ENCODE measurements at places on chromosomes 3 and 15.

- DNase-seq: peak; percentile 73
Observed at GRCh38 chr3:149013726-149014125, 22.4 kb downstream of the GYG1 start.

- DNase-seq: no peak
Observed at GRCh38 chr3:192953926-192954325, 36.3 kb upstream of the MB21D2 start.

DNA sequence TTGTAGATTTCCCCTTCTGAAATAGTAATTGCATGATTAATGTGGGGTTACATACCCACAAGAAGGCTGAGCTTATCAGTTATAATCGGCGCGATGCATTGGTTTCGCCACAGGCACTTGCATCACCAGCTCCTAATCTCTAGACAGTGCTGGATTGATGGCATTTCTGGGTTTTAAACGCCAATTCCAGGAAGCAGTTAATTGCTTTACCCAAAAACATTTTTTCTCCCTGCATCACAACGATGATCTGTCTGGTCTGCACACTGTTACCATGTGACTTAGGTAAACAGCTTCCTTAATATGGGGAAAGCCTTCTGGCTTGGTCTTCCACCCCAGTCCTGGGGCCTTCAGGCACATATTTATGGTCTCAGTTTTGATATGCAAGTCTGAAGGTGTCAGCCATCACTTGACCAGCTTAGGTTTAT, 70.0 kb upstream of the HEG1 start:
- peak; percentile 100 for DNase-seq

DNA sequence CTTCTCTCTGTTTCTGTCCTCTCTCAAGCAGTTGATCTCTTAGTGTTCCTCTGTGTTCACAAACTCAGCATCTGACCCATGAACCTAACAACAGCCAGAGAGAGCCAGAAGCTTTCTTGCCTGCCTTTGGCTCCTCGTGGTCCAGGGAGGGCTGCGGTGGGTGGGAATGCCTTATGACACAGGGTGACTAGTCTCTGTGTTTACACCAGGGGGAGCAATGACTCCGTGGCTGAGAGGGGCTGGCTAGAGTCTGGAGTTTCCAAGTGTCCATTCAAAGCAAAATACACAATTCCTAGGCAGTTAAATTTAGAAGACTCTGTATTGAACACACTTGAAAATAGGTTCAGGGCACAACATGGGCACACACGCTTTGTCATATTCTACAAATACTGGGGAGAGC, 370.0 kb upstream of the FRG2C start:
- peak; percentile 8 for DNase-seq

GRCh38 chr3:136958939-136959338, 1.2 kb downstream of the IL20RB start:
- no peak for DNase-seq

DNA sequence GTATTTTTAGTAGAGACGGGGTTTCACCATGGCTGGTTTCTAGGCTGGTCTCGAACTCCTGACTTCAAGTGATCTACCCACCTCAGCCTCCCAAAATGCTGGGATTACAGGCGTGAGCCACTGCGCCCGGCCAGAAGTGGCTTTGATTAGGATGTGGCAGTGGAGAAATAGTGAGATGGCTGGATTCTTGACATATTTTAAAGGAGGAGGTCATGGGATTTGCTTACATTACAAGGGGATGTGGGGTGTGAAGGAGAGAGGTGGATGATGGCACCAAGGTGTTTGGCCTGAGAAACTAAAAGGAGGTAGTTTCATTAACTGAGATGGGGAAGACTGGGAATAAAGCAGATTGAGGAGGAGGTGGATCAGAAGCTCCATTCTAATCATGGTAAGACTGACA, 15.0 kb upstream of the LTF start:
- no peak for DNase-seq

GRCh38 chr3:32712506-32713055, 27.6 kb downstream of the CNOT10 start:
- DNase-seq: no peak

DNA sequence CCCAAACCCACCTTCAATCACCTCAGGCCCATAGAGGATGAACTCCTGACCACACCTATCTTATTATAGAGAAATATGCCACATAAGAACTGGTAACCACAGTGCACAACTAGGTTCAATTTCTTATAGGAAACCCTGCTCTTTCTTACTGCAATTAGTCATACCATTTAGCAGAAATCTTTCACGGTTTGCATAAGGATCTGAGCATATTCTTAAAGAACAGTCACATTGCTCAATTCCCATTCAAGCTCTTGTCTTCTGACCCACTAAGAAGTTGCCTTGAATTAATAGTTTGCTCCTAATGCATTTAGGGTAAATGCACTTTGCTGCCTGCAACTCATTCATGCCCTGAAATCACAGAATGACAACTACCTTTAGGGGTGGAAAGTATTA, 9.2 kb downstream of the ERC2 start:
- DNase-seq: no peak

GRCh38 chr3:16229681-16230080, 35.1 kb downstream of the DPH3 start:
- DNase-seq: no peak

- DNase-seq: peak; percentile 19
Observed at GRCh38 chr3:17431004-17431403, 311.4 kb downstream of the TBC1D5 start.

DNA sequence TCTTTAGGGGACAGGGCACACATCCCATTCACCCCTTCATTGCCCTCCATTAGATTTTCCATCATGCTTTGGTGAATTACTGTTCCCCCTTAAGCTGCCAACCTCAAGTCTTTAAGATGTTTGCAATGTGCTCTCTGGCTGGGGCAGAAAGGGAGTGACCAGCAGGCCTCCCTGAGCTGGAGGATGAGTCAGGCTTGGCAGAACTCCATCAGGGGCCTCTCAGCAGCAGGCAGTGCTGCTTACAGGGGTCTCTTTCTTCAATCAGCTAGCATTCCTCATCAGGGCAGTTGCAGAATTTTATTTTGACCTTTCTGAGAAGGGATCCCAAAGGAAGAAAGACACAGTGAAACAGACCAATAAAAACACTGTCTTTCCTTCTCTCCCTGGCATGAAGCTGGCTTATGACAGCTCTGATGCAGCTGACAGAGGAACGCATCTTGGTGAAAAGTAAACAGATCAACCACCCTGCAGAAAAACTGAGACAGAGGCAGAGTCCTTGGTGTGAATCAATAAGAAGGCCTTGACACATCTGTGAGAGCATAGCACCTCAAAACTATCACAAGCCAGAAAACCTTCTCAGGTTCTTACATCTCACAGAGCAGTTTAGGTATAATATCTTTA, 88.7 kb upstream of the MRPL3 start:
- DNase-seq: peak; percentile 50

DNA sequence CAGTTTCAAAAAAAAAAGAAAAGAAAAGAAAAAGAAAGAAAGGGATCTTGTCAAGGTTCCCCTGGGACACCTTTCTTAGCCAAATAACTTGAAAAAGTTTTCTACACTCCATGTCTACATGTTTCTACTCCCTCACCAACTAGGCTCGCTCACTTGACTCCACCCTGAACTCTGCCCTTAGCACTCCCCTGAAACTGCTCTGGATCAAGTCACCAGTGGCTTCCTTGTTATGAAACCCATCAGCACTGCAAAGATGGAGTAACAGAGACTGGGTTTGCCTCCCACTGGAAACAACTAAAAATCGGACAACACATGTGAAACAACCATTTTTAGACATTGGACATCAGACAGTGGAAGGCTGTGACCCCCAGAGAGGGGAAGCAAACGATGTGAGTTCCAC, 36.8 kb downstream of the TMEM40 start:
- DNase-seq: no peak

- no peak for DNase-seq
Observed at GRCh38 chr3:171454041-171454440, 6.2 kb downstream of the TNIK start.

DNA sequence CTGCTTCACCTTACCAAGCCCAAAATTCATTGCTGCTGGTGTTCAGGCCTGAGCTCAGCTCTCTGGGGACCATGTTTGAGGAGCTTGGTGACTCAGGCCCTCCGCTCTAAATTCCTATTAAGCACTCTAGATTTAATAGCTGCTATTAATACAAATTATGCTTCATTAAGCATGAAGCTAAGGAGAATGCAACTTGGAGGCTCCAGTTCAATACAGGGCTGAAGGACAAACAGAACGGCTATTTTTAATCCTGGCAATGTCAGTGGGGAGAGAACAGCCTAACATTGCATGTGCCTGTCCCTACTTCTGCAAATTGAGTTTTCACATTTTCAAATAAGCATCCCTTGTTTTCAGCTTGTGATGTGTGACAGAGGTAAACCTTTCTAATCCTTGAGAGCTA, 80.1 kb upstream of the TRIM42 start:
- DNase-seq: no peak

DNA sequence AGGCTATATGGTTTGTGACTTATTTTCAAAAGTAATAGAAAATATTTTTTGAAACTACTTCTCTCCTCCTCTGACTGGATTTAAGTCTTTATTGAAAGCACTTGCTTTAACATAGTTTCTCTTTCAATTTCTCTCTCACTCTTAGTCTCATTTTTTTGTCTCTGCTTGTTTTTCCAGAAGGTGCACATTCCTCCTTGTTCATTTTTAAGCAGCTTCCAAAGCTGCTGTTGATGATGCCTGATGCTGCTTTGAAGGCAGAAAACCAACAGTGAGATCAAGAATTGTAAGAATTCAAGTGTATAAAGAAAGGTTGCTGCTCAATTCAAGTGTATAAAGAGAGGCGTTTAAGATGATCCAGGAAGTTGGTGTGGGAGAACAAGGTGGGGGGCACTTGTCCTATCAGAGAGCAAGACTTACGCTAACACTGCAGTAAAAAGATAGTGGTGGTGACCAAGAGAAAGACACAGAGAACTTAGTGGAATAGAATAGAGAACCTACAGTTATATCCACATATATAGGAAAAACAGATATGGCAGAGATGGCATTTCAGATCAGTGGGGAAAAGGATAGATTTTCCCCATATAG, 12.1 kb downstream of the NR2C2 start:
- DNase-seq: no peak

DNA sequence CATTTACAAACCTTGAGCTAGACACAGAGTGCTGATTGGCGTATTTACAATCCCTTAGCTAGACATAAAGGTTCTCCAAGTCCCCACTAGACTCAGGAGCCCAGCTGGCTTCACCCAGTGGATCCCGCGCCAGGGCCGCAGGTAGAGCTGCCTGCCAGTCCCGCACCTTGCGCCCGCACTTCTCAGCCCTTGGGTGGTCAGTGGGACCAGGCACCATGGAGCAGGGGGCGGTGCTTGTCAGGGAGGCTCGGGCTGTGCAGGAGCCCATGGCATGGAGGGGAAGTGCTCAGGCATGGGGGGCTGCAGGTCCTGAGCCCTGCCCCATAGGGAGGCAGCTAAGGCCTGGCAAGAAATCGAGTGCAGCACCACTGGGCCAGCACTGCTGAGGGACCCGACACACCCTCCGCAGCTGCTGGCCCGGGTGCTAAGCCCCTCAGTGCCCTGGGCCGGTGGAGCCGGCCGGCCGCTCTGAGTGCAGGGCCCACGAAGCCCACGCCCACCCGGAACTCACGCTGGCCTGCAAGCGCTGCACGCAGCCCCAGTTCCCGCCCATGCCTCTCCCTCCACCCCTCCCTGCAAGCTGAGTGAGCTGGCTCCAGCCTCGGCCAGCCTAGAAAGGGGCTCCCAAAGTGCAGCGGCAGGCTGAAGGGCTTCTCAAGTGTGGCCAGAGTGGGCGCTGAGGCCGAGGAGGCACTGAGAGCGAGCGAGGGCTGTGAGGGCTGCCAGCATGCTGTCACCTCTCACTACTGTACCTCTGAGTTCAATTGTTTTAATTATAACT, 1213.9 kb downstream of the OTOL1 start:
- DNase-seq: no peak

- DNase-seq: no peak
Observed at GRCh38 chr3:16251316-16252085, 13.2 kb downstream of the DPH3 start.

- DNase-seq: no peak
Observed at GRCh38 chr3:26237036-26237682, 385.4 kb upstream of the LRRC3B start.

GRCh38 chr3:46990573-46991374, 11.3 kb downstream of the NBEAL2 start:
- no peak for DNase-seq

GRCh38 chr3:19264424-19264823, 116.1 kb downstream of the KCNH8 start:
- DNase-seq: no peak

DNA sequence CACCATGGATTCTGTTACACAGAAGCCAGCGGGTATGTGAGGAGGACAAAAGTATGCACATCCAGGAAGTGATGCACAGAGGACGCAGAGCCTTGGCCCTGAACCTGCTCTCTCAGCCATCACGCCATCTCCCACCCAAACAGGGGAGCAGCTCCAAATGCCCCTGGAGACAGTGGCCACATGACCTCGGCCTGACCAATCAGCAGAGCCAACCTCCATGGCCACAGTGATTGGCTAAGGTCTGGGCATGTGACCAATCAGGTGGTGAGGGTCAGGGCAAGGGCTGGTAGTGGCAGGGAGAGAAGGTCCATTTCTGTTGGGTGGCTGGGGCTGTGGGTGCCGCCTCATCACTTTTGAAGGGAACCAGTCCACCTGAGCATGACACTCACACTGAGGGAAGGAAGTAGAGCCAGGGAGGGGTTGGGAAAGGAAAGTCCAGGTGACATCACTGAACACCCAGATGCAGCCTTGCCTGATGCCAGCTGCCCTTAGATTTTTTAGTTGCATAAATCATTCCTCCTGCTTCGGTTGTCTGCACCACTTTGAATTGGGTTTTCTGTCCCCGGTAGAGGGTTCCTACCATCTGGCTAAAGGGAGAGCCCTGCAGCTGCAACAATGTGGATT, 70.3 kb upstream of the IQSEC1 start:
- DNase-seq: no peak

GRCh38 chr15:91055548-91056331, 33.3 kb upstream of the VPS33B start:
- peak; percentile 35 for DNase-seq

GRCh38 chr3:39541917-39542329, 74.4 kb downstream of the MOBP start:
- DNase-seq: peak; percentile 6

- peak; percentile 55 for DNase-seq
Observed at GRCh38 chr3:183324083-183324482, 71.0 kb downstream of the B3GNT5 start.

DNA sequence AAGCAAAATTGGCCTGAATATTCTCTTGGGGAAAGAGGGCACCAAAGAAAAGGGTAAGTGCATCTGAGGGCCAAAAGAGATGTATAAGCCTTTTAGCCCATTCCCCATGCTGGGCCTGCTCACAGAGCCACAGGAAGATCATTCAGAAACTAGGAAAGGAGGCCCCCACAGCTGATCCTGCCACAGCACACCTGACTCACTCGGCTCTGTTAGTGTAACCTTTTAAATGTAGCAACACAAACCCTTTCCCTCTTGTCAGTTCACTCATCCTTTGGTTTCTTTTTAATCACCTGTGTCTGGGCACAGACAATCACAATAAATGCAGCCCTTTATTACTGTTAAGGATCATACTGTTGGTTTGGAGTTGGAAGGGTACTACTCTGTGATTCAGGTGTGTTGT, 69.9 kb downstream of the PDCD6IP start:
- no peak for DNase-seq

- no peak for DNase-seq
Observed at GRCh38 chr15:53160092-53160704, 370.1 kb upstream of the ONECUT1 start.
